ENCODE measurements at places on chromosomes 16 and 17.

GRCh38 chr17:64115043-64115698 lies 14.8 kb downstream of the ERN1 start:
- DNase-seq: no peak

GRCh38 chr16:15672514-15673167 lies 22.6 kb downstream of the NDE1 start:
- peak; percentile 67 for DNase-seq

GRCh38 chr17:41785859-41786226 lies 668 bp downstream of the JUP start:
- DNase-seq: no peak

- DNase-seq: no peak
Observed at GRCh38 chr16:10584981-10585438, 4.6 kb upstream of the EMP2 start.

DNA sequence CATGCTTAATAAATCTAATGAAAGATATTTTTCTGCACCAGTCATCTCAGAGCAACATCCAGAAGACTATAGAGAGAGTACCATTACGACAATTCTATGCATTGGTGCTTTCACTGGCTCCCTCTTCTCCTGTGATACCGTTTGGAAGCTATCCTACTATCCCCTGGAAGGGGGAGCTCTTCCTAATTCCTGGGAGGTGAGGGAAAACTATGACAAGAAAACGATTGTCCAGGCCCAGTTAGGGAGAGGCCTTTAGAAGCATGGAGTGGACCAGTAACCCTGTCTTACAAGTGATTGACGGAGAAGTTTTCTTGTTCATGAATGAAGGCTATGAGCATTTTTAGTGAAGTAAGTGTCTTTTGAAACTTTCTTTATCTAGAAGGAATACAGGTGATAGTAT lies 150.2 kb downstream of the TANC2 start:
- no peak for DNase-seq

- DNase-seq: no peak
Observed at GRCh38 chr16:81975637-81976036, 35.6 kb downstream of the SDR42E1 start.

DNA sequence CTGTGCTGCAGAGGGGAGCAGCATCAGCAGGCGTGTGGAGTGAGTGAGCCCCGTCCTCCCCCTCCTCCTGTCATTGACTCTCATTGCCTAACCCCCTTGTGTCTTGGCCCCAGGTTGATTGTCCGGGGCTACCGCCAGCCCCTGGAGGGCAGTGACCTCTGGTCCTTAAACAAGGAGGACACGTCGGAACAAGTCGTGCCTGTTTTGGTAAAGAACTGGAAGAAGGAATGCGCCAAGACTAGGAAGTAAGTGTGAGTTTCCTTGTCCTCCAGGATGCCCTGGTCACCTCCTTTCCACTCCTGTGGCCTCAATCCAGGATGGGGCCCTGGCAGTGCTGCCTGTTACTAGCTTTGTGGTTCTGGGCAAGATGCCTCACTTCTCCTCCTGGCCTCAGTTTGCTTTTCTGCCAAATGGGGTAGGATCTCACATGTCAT lies 87.0 kb downstream of the ABCC1 start:
- DNase-seq: no peak

DNA sequence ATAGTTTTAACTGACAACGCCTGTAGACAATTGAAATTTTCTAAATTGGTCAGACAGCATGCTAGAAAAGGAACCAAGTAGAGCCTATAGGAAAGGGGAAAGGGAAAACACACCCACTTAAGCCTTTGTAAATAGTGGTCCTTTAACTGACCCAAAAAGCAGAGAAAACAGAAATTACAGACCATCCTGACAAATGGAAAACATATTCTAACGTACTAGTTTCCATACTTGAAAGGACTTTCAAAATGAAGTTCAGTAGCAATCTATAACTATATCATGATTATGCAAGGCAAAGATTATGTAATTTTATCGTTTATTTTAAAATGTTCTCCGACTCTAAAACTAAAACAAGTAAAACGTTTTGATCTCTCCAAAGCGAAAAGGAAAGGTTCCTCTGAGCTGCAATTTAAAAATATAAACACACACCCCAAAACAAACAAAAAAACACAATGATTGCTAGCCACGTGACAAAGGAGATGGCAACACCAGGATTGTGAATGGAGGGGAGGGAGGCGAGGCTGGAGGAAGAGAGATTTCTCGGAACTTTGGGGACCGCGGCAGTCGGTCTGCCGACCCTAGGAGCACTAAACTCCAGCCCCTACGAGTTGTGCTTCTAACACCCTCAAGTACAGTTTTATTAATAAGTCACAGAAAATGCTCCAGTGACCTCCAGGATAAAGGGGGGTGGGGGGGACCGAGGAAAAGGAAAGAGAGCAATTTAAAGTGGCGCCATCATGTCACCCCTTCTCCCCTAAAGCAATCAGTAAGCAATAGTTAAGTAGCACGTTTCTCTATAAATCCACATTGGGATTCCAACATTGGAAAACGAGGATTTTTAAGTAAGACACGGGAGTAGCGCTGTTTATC lies 1.7 kb downstream of the KANSL1 start:
- DNase-seq: peak; percentile 53

- DNase-seq: no peak
Observed at GRCh38 chr17:31466096-31466760, 74.8 kb downstream of the RAB11FIP4 start.

DNA sequence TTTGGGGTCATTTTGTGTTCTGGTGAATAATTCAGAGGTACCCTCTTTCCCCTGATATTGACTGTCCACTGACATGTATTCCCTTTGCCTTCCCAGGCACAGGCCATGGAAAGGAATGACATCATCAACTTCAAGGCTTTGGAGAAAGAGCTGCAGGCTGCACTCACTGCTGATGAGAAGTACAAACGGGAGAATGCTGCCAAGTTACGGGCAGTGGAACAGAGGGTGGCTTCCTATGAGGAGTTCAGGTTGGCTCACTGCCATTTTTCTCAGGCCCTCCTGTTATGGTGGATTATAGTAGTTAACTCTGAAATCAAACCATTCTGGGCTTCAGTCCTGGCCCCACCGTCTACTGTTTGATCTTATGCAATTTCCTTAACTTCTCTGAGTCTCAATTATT lies 1.6 kb upstream of the EFTUD2 start:
- no peak for DNase-seq

DNA sequence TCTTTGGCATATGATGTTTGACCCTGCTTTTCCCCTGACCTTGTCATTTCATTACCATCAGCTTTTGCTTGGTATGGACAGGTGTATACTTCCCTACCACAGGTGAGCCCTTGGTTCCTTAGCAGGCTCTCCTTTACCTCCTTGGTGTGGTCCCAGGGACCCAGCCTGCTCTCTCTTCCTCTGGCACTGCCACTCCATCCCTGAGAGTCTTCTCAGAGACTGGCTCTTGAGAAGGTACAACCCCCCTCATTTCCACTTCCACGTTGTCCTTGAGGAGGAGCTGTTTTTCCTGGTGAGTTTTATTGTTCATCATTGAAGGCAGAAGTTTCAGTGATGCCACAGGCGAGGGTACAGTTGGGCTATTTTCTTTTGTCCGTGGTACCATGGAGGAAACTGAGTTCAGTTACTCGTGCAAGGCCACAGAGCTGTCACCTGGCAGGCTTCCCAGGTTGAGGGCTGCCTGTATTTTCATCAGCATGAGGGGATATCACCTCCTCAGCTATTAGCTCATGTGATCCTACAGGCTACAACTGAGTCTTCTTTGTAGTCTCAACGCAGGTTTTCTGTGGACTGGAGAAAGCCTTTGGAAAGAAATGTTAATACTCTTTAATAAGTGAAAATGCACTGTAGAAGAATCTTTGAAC lies 52.3 kb downstream of the MSI2 start:
- no peak for DNase-seq

- no peak for DNase-seq
Observed at GRCh38 chr17:56808503-56808902, 25.2 kb downstream of the C17orf67 start.

DNA sequence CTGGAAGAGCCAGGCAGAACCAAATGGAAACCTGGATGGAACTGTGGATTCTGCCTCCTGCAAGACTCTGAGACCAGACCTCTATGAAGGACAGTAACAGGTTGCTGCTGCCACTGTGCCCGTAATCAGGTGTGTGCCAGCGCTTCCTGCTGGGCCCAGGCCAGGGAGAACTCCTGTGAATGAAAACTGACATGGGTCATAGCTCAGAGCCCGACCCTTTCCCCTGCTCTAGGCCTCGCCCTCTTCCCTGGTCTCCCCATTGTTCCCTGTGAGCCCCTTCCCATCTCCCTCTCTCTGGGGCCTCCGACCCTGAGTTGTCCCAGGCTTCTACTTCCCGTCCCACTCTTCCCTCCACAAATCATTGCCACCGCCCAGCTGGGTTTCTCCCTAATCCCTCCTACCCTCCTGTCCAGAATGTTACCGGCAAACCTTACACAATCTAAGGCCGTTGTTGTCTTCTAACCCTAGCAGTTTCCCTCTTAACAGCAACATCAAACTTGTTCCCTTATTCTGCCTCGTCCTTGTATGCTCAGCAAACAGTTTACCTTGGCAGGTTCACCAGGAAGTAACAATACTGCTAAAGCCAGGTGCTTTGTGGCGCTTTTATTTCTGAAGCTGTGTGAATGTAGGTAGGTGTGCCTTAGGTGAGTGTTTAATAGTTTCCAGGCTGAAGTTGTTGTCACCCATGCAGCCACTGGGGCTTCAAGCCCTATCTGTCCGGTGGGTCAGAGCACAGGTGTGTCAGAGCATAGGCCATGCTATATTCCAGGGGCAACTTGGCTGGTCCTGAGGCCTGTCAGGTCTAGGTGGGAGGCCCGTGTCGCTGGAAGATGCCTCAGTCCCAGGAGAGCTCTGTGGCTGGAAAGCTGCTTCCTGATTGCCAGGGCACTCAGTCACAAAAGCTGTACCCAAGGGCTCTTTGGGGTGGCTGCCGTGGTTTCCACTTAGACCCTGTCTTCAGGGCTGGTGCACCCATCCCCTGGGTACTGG lies 32.0 kb downstream of the SMPD3 start:
- no peak for DNase-seq

DNA sequence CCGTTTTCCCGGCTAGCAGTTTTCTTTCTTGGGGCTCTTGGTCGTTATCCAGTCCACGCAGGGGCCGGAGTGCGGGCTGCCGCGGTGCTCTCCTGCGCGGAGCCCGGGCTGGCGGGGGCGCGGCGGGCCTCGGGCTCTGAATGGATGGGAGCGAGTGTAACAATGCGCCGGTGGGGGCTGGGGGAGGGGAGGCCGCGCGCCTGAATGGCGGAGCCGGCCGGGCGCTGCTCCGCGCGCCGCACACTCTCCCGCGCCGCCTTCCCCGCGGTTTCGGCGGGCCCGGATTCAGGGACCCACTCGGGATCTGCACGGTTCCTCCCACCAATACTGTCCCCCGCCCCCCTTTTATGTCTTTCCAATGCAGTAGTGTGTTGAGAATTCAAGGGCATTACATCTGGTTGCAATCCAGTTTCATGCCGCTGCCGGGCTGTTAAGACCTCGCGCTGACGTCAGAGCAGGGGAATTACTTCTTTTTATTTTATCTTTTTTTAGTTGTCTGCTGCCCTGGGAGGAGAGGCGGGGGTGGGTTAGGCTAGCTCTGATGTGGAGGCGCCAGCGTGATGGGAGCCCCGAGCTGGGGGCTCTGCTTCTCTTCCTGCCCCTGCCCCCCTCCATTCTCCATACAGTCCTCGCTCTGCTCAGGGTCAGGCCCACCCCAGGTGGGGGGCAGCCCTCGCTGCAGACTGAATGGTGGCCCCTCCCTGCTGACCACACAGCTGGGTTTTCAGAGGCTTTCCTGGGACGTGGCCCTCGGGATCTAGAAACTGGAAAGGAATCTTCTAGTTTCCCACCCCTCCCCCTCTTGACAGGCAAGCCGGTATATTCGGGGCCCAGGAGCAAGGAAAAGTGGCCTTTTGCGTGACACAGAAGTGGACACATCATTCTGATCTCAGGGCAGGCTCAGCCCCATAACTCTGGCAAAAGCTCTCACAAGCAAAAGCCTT lies 1.8 kb downstream of the RAI1 start:
- DNase-seq: peak; percentile 81

DNA sequence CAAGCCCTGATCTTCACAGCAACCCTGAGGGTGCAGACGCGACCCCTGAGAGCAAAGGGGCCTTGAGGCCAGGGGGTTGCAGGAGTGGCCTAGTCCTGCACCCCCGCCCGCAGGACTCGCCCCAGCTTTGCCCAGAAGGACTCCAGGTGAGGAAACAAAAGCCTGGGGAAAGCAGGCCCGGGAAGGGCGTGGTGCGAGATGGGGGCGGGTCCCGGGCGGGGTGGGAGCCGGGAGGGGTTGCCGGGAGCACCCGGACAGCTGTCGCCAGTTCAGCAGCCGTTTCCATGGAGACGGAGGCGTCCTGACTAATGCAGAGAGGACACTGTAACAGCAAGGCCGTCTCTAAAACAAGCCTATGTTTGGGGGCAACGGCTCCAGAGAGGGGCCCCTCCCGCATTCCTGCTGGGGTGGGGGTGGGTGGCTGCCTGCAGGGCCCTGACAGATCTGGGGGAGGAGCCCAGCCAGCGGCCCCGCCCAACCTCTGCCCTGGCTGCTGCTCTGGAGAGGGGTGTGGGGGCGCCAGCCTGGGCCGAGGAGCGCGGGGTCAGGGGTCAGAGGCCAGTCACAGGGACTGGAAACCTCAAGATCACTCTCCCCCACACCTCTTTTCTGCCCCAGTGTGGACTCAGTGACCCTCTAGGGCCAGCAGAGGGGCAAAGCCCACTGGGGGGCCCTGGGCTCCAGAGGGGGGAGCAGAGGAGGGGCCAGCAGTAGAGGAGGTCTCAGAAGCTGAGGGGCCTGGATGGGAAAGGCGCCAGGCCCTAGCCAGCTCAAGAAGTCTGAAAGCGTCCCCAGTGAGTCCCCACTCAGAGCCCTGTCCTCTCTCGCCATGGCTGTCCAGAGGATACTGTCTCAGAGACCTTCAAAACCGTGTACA lies 3.1 kb upstream of the TPPP3 start:
- no peak for DNase-seq

DNA sequence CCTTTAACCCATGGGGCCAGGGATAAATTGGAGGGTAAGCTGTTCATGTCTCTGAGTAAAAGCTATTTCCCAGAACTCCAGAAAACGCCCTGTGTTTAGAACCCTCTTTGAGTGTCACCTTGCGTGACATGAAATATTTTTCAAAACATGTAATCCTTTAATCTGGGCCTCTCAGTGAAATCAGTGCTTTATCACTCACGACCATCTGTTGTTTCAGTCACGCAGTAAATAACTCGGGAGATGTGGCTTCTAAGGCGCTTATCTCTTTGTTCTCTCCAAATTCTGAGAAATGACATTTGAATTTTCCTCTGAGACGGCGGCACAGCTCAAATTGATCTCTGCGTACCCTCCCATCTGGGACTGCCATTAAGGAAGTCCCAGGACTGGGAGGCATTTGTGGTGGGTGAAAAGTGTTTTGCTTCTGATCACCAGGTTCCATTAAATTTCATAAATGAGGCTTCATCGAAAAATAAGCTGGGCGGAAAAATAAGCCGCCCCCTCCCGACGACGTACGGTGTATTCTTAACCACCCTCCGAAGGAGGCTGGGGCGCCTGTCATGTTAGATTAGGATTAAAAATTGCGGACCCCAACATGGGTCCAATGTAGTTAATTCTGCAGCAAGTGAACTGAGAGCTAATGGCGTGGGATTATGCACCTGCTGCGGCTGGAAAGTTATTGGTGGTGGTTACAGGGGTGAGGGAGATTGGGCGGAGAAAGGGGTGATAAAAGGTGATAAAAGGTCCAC lies 12.7 kb downstream of the WFDC1 start:
- DNase-seq: no peak
